NCI-H774 (cell line): ENCODE measurements at places on chromosomes 1 and 21.

GRCh38 chr1:56543783-56544612 is 35.4 kb downstream of the PLPP3 start:
- no peak for DNase-seq

- no peak for DNase-seq
Measured at GRCh38 chr1:201142849-201143725, 11.2 kb downstream of the TMEM9 start.

- DNase-seq: no peak
Measured at GRCh38 chr21:35045542-35046262, 3.4 kb downstream of the RUNX1 start.

DNA sequence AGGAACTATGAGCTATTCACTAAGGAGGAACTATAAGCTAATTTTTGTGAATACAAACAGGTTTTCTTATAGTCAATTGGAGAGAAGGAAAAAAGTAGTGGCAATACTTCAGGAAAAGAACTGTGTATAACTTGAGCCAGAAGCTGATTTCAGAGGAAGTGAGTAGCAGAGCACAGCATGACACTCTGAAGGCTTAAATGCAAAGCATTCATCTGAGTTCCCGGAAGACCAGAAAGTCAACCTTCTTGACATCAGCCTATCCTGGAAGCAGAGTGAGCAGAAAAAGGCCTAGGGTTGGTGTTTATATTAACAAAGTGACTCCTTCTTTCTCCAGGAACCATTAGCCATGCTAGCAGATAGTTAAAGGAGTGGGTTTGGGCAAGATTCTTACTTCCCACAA is 545.2 kb downstream of the MRPL39 start:
- no peak for DNase-seq

DNA sequence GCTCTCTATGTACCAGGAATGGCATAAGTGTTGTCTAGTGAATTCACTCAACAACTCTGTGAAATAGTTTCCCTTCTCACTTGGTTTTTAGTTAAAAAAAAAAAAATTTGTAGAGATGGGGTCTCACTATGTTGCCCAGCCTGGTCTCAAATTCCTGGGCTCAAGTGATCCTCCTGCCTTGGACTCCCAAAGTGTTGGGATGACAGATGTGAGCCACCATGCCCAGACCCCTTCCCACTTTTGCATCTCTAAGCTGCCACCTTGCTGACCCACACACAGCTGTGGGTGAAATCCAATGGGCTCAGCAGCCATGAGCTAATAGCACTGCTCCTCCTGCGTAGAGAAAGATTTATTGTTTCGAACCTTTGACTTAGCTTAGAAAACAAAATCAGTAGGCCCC is 33.5 kb downstream of the NEK2 start:
- DNase-seq: no peak
